ENCODE measurements at places on chromosomes 13 and 19.

GRCh38 chr19:44677019-44677811 is 5.9 kb downstream of the CEACAM19 start:
- peak; percentile 36 for DNase-seq

GRCh38 chr13:70384156-70384555 is 275.9 kb upstream of the KLHL1 start:
- DNase-seq: no peak

GRCh38 chr19:4088975-4089374 is 22.3 kb upstream of the ZBTB7A start:
- DNase-seq: no peak

DNA sequence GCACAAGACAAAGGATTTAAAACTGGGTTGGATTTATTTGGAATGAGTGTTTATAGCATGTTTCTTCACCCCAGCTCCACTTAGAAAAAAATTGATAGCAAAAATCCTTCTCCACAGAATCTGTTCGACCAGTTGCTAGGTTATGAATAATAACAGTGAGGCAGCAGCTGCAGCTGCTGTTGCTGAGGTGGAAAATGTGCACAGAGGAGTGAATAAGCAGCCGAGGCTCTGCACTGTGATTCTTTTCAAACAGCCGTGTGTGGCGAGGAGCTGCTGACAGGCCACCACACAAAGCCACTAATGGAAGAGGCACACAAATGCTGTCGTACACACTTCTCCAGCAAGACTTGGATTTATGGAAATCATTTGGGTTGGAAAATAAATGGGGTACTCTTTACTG is 6.4 kb upstream of the RASL11A start:
- DNase-seq: no peak

DNA sequence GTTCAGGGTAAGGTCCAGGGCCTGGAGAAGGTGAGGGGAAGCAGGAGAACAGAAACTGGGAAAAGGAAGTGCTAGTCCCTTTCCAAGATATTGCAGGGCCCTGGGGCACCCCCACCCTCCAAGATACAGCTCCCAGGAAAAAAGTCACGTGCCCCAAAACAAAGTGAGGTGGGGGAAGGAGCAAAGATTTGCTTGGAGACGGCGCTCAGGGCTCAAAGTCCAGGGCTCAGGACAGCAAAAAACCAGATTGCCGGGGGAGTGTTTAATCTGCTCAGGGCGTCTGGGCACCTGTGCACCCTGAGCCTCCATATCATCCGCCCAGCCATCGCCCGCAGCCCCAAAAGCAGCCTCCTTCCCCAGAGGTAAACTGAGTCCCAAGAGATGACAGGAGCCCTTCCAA is 6.3 kb downstream of the SMIM24 start:
- DNase-seq: no peak

- DNase-seq: no peak
Measured at GRCh38 chr13:27971776-27972477, 2.8 kb upstream of the CDX2 start.

- no peak for DNase-seq
Measured at GRCh38 chr13:98293103-98293502, 116.0 kb upstream of the RNF113B start.
